ENCODE measurements at places on chromosomes 6 and 20. TPM values are rescaled to one million over a fixed set of nuclear protein-coding genes. Genes with fewer than 3 reads are reported as not detected.

The DOK5 gene
- 2.8 TPM for total RNA-seq

The WFDC2 gene
- not detected for total RNA-seq

The OSER1 gene
- total RNA-seq: 50.9 TPM

The RAET1E gene
- not detected for total RNA-seq

The GHRH gene
- total RNA-seq: not detected

The FOXQ1 gene
- total RNA-seq: not detected

The EEF1A2 gene
- total RNA-seq: 32.6 TPM

The SLC24A3 gene
- total RNA-seq: not detected

The SLC52A3 gene
- 0.11 TPM for total RNA-seq

The CHMP4B gene
- total RNA-seq: 34.3 TPM

The TRIM15 gene
- not detected for total RNA-seq

The FOXC1 gene
- 9.4 TPM for total RNA-seq

The IL20RA gene
- total RNA-seq: not detected

The ZNF391 gene
- total RNA-seq: 2.7 TPM

The DPPA5 gene
- not detected for total RNA-seq

The IPCEF1 gene
- total RNA-seq: 0.13 TPM

The GABRR2 gene
- not detected for total RNA-seq

The FAM83C gene
- not detected for total RNA-seq

The CCND3 gene
- 31.8 TPM for total RNA-seq

The RHAG gene
- total RNA-seq: not detected

The KCNG1 gene
- 22.3 TPM for total RNA-seq

The SAMD5 gene
- 1.8 TPM for total RNA-seq

The CRISP3 gene
- not detected for total RNA-seq

The SNAP91 gene
- total RNA-seq: 0.05 TPM

The TM9SF4 gene
- 33.9 TPM for total RNA-seq

The UST gene
- 12.6 TPM for total RNA-seq

The MYB gene
- total RNA-seq: 1.3 TPM

The SOBP gene
- 1.6 TPM for total RNA-seq

The DLK2 gene
- 0.83 TPM for total RNA-seq

The LIME1 gene
- 3.3 TPM for total RNA-seq

The GSTA2 gene
- 0.32 TPM for total RNA-seq

The SLC17A9 gene
- total RNA-seq: not detected

The CAGE1 gene
- total RNA-seq: 0.40 TPM

The MAPK13 gene
- total RNA-seq: not detected

The SLC12A5 gene
- 0.74 TPM for total RNA-seq

The EPB41L1 gene
- 9.8 TPM for total RNA-seq

The PRDM13 gene
- 2.6 TPM for total RNA-seq

Measured in SK-MEL-5 (cell line).